ENCODE measurements at places on chromosomes 7 and 10.

DNA sequence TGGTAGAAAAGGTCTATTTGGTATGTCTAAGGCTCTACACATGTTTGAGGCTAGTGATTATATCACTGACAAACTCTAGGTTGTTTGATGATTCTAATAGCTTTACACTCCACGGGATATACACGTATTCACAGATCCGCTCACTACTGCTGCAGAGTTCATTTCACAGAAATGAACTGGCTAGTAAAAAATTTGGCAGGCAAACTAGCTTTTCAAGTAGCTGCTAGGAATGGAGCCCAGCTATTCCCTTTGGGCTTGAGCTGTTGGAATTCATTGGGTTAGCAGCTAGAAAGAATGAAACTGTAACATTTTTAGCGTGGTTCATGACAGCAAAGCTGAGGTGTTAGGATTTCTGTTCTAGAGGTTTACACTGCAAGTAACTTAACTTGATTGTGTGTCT lies 37.6 kb downstream of the R3HCC1L start:
- DNase-seq: peak; percentile 72

DNA sequence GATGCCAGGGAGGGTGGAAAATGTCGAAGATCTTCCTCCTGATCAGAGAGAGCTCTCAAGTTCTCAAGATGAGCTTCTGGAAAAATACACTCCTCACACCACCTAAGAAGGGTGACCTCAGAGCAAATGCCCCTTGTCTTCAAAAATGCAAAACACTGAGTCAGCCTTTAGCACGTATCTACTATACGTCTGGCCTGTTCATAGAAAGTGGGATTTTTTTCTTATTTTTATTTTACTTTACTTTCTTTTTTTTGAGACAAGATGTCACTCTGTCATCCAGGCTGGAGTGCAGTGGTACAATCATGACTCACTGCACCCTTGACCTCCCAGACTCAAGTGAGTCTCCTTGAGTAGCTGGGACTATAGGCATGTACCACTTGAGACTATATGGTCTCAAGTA lies 57.1 kb downstream of the AFAP1L2 start:
- no peak for DNase-seq

DNA sequence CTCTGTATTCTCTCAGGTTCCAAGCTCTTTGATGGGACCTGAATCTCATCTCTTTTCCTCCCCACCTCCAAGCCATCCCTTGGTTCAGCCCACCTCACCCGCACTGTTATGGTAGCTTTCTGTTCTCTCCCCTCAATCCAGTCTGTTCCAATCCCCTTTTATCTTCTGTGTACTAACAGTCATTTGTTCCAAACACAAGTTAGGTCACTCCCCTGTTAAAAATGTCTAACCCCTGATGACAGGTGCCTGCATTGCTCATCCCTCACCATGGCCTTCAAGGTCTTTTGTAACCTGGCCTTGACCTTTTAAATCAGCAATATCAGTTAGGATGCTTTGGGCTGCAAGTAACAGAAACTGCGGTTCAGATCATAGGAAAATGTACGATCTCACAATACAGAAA lies 74.8 kb downstream of the CYP26A1 start:
- DNase-seq: no peak

DNA sequence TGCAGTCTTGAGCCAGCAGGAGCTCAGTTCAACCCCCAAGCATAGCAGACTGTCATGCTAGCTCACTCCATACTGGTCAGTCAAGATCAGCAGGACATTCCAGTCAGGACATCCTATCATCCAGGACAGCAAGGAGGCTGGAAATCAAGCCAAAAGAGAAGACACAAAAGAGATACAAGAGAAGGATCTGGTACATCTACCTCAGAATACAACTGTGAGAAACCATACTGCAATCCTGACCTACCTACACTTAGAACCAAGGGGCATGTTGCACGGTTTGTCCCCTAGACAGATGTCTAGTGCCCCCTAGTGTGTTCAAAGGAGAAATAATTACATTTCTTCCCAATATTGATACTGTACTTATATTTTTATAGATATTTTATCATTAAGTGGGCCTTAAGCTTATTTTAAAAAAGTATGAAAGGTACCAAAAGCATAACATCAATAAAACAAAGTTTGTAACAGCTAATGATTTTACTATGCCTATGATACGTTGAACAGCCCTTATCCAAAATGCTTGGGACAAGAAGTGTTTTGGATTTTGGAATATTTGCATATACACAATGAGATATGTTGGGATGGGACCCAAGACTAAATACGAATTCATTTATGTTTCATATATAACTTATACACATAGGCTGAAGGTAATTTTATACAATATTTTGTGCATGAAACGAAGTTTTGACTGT lies 26.7 kb downstream of the ERCC6 start:
- no peak for DNase-seq

DNA sequence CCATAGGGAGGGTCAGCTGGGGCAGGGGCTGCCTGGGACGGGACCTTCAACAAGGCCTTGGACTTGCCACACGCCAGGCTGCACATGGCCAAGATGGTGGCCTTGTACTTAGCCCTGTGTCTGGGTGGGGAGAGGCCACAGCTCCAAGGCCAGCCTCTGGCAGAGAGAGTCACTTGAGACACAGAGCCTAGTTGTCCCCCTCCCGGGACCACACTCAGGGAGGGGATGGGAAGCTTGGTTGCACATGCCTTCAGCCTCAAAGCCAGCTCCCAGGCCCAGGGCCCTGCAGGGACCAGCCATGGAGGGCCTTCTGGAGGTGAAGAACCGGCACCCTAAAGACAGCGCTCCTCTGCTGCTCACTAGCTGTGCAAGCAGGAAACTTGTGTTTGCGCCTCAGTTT lies 16.7 kb downstream of the MMRN2 start:
- DNase-seq: no peak

DNA sequence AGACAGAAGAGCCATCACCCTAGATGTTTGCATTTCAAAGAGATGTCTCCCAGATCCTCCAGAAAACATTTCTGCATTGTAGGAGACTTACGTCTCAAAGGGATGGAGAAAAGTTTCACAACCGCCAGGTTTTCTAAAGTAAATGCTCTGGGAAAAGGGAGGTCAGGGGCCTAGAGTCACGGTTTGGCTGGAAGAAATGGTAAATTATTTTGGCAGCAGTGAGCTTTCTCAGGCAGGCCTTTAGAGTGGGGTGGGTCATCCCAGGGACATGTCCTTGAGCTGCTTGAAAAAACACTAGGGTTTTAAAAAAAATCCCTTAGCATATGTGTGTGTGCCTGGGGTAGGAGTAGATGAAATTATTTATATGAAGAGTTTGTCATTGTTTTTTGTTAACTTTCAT lies 728.8 kb downstream of the TYW1 start:
- no peak for DNase-seq

GRCh38 chr10:2897619-2898508 lies 169.5 kb upstream of the PFKP start:
- no peak for DNase-seq

DNA sequence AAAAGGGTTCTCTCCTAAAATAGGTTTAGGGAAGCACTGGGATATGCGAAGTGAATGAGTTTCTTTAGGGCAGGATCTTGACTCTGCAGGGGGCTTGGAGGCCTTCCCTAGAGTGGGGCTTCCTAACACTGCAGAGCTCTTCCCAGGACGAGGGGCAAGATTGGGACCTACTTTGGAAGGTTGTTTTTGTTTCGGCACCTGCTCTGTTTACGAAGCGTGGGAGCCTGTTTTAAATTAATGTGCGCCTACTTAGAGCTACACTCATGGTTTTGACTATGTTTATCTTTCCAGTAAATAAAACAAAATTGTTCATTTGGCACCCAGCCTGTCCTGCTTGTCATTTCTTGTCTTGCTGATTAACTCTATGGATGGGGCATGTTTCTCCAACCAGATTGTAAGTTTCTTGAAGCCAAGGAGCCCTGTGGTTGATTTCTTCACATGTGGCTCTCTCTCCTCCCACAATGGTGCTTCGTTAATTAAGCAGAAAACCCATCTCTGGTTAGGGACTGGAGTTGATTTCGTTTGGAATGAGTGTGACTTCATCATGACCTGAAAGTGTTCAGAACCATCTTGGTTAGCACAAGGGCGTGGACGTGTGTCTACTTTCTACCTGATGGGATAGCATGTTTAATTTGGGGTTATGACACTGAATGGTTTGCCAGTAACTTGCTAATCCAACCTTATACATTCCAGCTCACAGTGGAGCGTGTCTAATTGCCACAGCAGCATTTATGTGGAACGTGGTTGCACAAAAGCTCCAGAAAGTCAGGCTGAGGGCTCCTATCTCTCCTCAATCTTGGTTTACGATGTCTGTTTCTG lies 98.1 kb downstream of the TCF7L2 start:
- DNase-seq: no peak
